SHP77 treated with DMSO at 0.1 percent for 48 hours (cell line): ENCODE measurements at places on chromosomes 4 and X.

DNA sequence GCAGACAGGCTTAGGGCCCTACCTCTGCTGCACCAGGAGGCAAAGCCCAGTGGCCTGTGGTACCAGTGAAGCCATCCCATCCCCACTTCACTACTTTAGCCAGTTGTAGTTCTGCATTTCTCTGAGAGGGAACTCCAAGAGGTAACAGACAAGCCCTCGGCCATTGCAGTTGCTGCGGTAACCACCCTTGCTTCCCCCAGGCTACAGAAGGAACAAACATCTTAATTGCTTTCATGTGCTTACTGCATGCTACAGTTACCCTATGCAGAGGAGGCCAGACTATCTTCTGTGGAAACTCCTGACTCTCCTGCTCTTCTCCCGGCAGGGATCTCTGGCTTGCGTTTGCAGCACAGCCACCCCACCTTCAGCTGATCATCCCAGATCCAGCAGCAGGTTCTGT is 67.8 kb downstream of the SPIN4 start:
- DNase-seq, result no peak

- DNase-seq, result no peak
Observed at GRCh38 chrX:22526339-22526738, 253.6 kb downstream of the CBLL2 start.

DNA sequence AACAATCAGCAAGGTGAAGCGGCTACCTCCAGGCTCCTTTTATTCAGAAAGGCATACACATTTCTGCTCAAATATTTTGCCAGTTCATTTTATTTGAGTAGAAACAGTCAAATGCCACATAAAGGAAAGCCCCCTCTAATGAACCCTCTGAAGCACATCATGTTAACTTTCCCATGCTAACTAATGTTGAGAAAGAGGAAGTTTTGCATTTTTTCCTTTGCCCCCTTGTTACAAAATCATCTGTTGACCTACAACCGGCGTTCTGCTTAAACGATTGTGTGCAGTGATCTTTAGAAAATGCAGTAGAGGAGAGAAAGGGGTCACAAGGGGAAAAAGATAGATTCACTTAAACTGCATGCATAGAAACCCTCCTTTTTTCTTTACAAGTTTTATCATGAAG is 25.2 kb upstream of the ATXN3L start:
- no peak for DNase-seq

GRCh38 chrX:155857561-155857960 is 23.6 kb upstream of the VAMP7 start:
- DNase-seq, result no peak

DNA sequence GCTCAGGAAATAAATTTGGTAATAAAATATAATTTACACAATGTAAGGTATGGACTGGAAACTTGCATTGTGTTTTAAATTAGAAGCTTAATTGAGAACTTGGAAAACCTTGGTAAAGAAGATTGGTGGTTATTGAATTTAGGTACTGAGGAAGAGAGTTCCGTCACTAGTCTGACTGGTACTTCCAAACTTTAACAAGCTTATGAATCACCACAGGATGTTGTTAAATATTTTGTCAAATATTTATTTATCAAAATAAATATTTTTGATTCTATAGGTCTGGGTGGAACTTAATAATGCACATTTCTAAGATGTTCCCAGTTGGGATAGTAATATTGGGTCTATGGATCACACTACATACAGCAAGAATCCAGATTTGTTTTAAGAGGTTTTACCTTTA is 992.2 kb downstream of the ARAP2 start:
- DNase-seq, result no peak

DNA sequence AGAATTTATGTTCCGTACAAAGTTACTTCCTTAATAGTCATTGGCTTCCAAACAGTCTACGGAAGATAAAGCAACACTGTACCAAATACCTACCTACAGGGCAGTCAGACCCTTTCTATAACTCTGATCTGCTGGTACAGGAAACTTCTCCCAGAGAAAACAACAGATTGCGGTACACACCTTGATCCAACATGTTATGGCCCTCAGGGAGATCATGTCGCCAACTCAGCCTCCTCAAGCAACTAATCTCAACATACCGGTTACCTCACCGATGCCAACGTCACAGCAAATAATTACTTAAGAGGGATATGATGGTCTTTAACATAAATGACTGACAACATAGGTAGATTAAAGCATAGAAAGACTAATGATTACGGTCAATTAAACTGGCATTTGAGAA is 70.4 kb downstream of the RFC1 start:
- DNase-seq, result no peak

DNA sequence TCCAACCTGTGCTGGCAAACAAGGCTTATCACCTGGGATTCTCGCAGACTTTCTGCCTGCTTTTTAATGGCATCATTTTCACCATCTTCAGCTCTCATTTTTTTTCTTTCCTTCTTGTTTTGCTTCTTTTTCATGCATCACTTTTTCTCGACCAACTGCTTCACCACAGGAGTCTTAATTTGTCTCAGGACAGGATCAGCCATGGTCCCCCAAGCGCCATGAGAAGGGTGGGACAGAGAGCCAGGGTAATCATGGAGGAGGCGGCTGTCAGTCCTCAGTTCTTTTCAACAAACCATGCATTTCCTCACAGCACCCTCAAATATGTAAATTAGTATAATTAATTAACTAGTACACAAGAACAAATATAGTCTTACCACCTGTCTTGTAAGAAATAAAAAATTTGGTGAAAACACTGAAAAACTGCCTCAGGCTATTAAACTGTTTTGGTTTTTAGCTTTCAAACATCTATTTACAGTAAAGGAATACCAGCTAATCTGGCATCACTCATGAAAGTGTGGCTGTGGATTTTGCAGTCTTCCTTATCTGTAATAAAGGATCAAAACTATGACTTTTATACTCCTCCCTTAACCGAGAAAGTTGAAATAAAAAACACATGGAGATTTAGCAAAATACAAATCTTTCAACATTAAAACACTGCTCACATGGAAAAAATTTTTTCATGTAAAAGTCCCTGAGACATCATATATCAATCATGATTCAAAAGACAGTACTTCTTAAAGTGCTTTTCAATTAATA is 19.1 kb downstream of the EIF4E start:
- no peak for DNase-seq

GRCh38 chr4:11376571-11376970 is 52.1 kb downstream of the HS3ST1 start:
- DNase-seq, result no peak

GRCh38 chrX:22963196-22963595 is 36.6 kb upstream of the DDX53 start:
- DNase-seq, result no peak

GRCh38 chrX:112759512-112759911 is 79.8 kb upstream of the LHFPL1 start:
- no peak for DNase-seq

GRCh38 chr4:19540859-19541540 is 710.7 kb upstream of the SLIT2 start:
- no peak for DNase-seq

- no peak for DNase-seq
Observed at GRCh38 chrX:19174401-19175025, 52.2 kb upstream of the ADGRG2 start.

- DNase-seq, result no peak
Observed at GRCh38 chr4:15232366-15233263, 195.2 kb upstream of the C1QTNF7 start.

DNA sequence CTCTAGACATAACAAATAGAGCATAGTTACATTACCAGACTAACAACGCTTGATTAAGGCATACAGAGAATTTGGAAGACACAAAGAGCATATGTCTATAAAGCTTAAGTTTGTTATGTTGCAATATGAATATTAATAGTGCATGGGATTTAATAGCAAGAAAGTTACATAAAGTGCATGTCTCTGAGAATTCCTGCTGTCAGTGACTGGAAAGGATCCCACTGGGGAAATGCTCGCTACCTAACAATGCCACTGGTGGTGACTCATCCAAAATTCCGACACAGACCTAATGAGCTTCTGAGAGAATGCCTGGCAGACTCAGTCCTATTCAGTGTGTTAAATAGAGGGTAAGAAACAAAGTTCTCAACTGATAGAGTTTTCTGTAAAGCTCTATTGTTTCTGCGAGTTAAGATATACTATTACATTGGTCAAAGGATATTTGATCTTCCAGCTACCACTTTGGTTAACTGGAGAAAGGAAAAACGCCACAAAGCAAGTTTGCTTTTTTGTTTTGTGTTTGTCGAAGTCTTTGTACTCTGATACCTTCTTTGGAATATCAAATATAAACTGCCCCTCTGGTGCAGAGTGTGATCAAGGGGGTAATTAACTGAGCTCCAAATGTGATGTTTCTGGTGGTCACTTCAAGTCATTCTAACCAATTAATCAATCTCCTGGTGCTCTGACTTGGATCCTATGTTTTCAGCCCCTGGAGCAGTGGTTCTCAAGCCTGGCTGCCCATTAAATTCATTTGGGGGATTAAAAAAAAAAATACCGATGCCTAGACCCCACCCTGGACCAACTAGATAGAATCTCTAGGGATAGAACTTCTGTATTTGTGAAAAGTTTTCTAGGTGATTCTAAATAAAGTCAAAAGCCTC is 107.9 kb downstream of the PALLD start:
- no peak for DNase-seq

DNA sequence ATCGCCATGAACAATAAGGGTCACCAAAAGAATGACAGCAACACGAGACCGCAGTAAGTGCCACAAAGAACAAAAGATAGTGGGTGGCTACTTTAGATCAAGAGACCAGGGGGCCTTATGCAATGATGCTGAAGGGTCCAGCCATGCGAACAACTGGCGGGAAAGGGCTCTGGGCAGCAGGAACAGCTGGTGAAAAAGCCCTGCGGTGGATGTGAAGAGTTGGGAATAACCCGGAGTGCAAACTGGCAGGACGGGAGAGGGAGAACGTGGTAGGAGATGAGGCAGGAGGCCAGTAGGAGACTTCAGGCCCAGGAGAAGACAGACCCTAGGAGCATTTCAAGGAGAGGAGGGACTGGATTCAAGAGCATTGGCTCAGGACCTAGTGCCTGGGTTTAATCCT is 120.2 kb downstream of the AFAP1 start:
- no peak for DNase-seq

GRCh38 chr4:128267745-128268144 is 19.9 kb downstream of the PGRMC2 start:
- no peak for DNase-seq

DNA sequence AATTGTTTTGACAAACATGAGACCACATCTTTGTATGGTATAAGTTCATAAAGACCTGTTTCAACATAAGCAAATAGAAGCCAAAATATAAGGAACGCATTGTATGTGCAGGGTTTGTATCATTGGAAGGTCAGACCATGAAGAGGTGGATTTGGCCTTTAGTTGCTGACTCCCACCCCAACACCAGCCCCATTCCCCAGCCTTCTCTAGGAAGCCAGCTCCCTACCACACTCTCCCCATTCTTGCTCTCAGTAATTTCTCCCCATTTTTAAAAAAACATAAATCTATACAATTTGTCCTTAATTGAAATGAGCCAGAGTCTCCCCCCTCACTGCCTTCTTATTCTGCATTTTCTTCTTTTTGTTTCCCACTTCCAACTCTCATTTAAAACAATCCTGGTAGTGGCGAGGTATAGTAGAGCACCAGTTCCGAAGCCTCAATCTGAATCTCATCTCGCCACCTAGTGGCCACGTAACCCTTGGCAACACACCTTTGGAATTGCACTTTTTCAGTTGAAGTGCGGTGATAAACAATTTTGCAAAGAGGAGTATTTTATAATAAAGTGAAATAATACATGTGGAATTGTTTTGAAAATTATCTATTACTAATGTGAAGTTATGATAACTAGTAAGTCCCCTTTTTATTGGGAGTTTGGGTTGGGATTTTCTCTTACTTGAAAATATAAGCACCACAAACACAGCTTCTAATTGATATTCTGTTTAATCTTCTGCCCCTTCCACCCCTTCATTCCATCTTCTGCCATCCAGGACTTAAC is 126.6 kb downstream of the ASB9 start:
- DNase-seq, result no peak

DNA sequence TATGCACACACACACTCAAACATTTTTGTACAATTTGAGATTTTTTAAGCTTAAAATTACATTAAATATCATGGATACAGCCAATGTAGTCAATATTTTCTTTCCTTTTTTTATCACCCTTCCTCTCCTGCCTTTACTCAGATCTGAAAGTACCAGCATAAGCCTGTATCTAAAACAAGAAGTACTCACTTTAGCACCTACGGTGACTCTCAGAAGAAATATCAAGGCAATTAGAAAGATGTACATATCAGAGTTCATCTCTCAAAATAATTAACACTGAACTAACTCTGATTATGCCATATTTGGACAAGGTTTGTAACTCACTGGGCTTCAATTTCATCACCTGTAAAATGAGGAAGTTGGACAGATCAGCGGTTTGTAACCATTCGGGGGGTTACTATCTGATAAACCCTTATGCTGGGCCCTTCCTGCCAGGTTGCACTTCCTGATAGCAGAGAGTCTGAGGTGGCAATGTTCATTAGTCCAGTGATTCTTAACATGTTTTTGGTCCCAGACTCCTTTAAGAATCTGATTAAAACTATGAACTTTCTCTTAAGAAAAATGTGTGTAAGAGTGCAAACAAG is 5.7 kb upstream of the GPR174 start:
- DNase-seq, result no peak

DNA sequence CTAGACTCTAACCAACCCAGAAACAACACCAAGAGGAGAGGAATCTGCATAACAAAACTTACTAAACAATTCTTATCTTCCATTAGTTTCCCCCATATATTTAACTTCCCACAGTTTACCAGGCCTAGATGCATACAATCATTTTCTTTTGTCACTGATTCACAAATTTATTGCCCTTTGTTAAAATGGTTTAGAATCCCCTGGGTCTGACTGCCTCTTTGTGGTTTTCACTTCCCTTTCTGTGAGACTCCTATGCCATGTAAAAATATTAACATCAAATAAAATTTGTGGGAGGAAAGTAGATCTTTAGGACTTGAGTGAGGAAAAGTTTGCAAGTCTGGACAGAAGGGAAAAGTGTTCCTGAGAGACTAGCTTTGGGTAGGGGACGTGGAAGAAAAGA is 393.8 kb upstream of the CNKSR2 start:
- no peak for DNase-seq

- DNase-seq, result no peak
Observed at GRCh38 chr4:32790803-32791202, 2070.6 kb downstream of the PCDH7 start.

DNA sequence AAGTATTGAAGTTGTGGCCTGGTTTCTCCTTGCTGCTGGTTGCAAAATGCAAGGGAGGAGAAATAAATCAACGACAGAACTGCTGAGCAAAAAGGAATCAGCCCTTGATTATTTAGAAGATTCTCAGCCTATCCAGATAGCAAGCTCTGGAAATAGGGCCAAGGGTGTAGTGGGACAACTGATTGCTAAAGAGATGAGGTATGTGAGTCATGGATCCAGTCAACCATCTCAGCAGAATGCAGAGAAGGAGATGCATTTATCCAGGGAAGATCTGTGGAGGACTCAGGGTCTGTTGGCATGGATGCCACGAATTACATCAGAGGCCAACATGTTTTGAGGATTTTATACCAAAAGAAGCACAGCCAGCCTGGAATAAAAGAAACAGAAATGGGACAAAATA is 36.7 kb downstream of the FOXR2 start:
- DNase-seq, result no peak

DNA sequence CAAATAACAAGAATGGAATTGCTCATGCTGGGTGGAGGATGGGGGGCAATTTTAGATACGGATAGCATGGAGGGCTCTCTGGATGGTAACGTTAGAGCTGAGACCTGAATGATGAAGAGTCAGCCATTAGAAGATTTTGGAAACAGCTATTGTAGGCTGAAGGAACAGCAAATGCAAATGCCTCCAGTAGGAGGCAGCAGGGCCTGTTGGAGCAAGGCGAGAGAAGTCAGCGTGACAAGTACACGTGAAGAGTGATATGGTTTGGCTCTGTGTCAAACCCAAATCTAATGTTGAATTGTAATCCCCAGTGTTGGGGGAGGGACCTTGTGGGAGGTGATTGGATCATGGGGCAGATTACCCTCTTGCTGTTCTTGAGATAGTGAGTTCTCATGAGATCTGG is 59.3 kb upstream of the SOD3 start:
- DNase-seq, result no peak
